ENCODE measurements at places on chromosomes 1 and 21.

DNA sequence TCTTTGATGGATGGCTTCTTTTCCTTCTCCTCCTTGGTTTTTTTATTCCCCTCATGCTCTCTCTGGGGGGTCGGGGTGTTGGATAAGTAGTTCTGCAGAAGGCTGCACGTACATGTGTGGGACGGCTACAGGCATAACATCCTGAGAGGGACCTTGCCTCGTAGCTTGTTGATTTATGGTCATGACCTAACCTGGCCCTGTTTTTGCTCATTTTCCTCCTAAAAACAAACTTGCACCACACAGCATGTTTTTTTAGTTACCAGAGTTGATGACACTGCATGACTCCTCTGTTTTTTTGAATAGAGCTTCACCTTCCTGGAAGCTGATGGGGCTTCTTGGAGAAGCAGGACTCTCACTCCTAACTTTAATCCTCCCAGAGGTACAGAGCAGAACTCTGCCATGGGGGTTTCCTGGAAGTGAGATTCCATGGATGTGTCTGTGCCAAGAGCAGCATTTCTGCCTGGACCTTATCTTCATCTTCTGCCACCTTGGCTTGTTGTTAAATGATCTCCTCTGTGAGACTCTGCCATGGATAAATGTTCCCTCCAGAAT, 114.7 kb downstream of the PAPPA2 start:
- no peak for DNase-seq

GRCh38 chr1:202214089-202214843, 20.7 kb downstream of the LGR6 start:
- DNase-seq = no peak

DNA sequence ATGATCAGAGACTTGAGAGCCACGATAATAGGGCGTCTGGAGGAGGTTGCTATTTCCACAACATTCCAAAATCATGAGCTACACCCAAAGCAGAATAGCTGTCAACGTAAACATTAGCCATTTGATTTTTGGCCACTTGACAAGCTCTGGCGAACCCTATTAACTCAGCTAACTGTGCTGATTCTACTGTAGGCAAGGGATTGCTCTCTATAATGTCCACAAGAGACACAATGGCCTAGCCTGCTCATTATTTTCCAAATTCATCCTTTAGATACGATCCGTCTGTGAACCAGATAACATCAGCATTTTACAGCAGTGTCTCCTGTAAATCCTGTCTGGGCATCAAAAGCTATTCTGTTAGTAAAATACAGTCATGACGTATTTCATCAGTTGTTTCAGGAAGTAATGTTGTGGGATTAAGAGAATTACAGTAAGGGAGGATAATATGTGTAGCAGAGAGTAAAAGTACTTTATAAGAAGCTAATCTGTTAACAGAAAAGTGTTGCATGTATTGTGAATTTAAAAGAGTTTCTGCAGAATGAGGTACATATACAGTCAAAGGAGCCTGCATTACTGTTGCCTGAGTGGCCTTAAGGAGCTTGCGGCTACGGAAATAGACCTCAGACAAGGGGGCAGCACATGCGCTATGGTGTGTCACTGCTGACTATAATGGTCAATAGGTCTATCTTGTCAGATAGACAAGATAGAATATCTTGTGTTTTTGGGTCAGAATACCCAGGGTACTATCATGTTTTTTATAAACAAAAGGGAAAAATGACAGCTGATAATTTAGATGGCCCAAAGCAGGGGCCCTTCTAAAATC, 44.9 kb upstream of the TINAGL1 start:
- DNase-seq = no peak

DNA sequence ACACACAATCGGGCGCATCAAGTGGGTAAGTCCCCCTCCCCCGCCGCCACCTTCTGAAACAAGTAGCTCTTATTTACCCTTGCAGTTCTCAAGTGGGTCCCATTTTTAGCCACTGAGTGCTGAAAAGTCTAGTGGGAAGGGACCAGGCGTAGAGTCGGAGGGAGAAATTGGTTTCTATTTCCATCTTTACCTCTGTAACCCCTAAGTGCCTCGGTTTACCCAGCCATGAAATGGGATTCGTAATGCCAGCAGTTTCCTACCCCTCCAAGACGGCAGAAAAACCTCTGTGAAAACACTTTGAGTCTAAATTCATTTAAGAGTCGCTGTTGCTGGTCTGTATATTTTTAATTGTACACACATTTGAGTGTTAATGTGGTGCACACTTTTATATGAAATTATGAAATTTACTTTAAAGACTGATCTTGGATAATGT, 928 bp downstream of the TLCD4 start:
- no peak for DNase-seq

GRCh38 chr21:23394458-23394857, 2212.8 kb downstream of the MRPL39 start:
- no peak for DNase-seq

GRCh38 chr21:30222724-30223123, 6.8 kb upstream of the CLDN8 start:
- DNase-seq = no peak

DNA sequence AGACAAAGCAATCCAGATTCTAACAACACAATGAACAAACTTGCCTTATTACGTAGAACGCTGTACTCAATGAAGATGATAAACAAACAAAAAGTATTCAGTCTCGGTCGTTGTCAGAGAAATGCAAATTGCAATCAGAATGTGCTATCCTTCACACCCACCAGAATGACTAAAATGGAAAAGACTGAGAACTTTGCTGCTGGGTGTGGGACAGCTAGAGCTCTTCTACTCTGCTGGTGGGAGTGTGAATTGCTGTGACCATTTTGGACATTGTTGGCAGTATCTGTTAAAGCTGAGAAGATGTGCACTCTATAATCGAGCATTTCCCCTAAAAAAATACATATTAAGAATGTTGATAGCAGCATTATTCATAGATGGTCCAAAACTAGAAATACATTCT, 111.4 kb downstream of the PEX14 start:
- DNase-seq = no peak

Measured in SW 1271 (cell line).